Heart right ventricle (tissue), 16 donors: ENCODE measurements at places on chromosomes 3 and 15. TPM values are rescaled to one million over a fixed set of nuclear protein-coding genes. Genes with fewer than 3 reads are reported as not detected.
A peak's percentile ranks its signal among the peaks of the same experiment; 100 is the strongest.

DNA sequence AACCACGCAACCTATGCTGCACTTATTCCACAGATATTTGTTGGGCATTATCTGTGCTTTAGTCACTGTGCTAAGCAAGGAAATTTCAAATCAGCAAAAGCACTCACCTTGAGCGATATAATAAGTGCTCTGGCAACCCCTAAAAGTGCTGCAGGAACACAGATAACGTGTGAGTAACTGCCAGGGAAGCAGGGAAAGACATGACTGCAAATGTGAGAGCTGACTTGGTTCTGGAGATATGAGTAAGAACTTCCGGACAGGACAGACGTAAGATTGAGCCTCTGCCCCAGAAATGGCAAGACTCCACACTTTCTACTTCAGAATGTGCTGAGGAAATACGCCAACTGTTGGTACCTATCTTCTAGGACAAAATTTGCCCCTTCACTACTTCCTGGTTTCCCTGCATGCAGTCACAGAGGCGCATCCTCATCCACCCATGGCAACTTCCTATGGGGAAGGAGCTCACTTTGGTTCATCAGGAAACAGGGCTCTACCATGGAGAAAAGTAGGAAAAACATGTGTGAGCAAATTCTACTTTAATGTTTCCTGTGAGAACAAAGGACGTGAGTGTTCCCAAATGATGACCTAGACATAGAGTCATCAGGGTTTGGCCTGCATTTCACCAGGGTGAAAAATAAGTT lies 41.7 kb downstream of the AQP9 start:
- H3K36me3 ChIP-seq, result no peaks in the 10 kb centered on the region
- no peaks in the 10 kb centered on the region for H3K4me1 ChIP-seq
- no peaks in the 10 kb centered on the region for H3K27me3 ChIP-seq
- no peak overlapping the region for H3K4me3 ChIP-seq

DNA sequence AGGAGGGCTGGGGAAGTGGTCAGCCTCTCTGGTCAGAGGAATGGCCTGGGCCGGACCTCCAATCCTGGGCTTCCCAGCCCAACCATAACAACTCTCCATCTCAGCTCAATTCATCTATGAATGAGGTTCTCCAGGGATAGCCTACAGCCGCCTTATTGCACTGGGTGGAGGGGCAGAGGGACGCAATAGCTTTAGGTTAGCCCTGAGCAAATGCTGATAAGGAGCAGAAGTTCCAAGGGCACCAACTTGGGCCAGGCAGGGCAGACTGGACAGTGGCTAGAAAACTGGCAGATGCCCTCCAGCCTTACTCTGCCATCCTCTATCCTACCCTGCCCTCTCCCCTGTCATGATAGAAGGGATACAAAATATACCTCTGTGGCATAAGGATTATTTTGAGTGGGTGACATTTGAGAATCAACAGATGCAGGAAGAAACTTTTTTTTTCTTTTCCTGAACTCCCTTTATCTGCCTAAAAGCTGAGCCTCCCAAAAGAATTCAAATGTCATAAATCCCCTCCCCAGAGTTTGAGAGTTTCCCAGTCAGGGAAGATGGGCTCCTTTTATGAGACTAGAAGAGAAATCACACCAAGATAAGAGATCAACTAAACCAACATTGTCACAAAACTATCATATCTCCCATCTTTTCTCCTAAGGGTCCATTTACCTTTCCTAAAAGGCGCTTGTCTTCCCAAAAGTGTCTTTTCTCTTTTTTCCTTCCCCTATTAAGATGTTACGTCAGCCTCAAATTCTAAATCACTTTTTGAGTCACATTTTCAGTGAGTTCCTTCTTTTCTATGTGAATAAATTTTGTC lies 40.4 kb upstream of the C15orf39 start:
- no peak for DNase-seq
- no peak overlapping the region for H3K4me3 ChIP-seq
- H3K27ac ChIP-seq, result no peak overlapping the region

DNA sequence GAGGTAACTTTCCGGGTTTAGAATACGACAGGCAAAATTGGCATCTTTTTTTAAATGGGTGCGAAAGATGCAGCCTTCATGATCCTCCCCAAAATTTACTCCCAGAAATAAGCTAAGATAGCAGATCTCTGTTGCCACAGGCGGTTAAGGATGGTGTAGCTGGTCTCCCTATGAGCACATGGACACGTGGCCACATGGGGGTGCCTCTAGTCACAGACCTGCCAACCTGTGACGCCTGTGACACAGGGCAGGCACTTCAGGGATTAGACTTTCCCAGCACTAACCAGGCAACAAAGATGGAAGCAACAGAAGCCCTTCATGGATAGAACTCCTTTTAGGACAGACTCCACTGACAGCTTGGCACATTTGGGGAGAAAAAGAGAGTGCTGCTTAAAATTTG lies 320.3 kb downstream of the THSD4 start:
- peaks cover 9% of the 10 kb centered on the region for H3K4me1 ChIP-seq
- H3K27ac ChIP-seq, result no peak overlapping the region
- no peak overlapping the region for H3K4me3 ChIP-seq
- H3K36me3 ChIP-seq, result no peaks in the 10 kb centered on the region

GRCh38 chr3:48503401-48504050 lies 448 bp downstream of the SHISA5 start:
- peak overlapping the region; percentile 78 for H3K4me3 ChIP-seq
- no peaks in the 10 kb centered on the region for H3K36me3 ChIP-seq
- H3K27ac ChIP-seq, result peak overlapping the region; percentile 89
- peak; percentile 46 for DNase-seq

- H3K4me1 ChIP-seq, result peaks cover 8% of the 10 kb centered on the region
- no peaks in the 10 kb centered on the region for H3K27me3 ChIP-seq
- no peak overlapping the region for H3K4me3 ChIP-seq
Observed at GRCh38 chr3:122377975-122378374, 5.1 kb downstream of the MIX23 start.

DNA sequence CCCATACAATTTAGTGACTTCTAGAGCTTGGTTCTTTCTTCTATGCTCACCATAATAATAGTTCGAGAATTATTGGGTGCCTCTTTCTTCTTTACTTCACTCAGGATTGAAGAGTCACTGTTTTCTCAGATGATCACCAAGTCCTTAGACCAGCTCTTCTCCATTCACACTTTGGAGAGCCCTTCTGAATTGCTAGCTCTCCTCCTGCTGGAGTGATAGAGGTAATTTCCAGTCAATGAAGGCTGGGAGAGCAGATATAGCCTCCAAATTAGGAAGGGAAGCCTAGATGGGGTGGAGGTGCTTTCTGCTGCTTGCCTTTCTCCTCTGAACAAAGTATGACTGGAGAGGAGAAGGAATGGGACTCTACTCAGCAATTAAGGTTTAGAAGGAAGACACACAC lies 10.7 kb upstream of the BBX start:
- H3K27me3 ChIP-seq, result peaks cover 13% of the 10 kb centered on the region
- no peaks in the 10 kb centered on the region for H3K4me1 ChIP-seq
- no peak overlapping the region for H3K27ac ChIP-seq
- no peak for DNase-seq
- no peak overlapping the region for H3K4me3 ChIP-seq

GRCh38 chr3:66409771-66410754 lies 90.8 kb downstream of the LRIG1 start:
- peaks cover 87% of the 10 kb centered on the region for H3K36me3 ChIP-seq
- H3K27me3 ChIP-seq, result no peaks in the 10 kb centered on the region

- no peak overlapping the region for H3K27ac ChIP-seq
- DNase-seq, result no peak
- no peaks in the 10 kb centered on the region for H3K4me1 ChIP-seq
- H3K27me3 ChIP-seq, result peaks cover 19% of the 10 kb centered on the region
- no peak overlapping the region for H3K4me3 ChIP-seq
Observed at GRCh38 chr3:109336291-109336861, 970 bp downstream of the DPPA4 start.

DNA sequence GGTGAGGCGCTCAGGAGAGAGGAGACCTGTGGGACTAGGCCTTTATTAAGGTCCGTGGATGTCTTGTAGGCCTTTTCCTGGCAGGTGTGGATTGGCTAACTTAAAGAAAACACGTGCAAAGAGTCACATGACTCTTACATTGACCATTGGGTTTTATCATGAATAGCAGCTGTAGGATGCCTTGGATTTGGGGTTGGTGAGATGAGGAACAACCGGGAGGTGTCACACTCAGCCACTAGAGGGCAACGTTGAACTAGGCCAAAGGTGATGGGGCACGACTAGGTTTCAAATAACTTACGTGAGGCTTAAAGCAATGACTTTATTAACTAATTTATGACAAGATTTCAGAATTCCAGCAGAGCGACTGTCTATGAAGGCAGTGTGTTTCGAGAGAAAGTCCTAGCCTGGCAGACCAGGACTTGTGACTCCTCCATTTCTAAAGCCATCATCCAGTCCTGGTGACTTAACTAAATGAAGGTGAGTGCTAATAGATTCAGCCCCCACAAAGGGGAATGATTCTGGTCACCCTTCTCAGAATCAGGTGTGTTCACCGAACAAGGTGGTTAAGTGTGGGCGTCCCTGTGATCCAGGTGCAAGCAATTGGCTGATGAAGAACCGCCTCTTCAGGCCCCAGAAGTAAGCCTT lies 345.6 kb downstream of the MCTP2 start:
- no peaks in the 10 kb centered on the region for H3K36me3 ChIP-seq
- no peak overlapping the region for H3K4me3 ChIP-seq
- H3K4me1 ChIP-seq, result no peaks in the 10 kb centered on the region
- no peak for DNase-seq
- peaks cover 35% of the 10 kb centered on the region for H3K27me3 ChIP-seq

- no peak for DNase-seq
- no peaks in the 10 kb centered on the region for H3K27me3 ChIP-seq
Observed at GRCh38 chr15:70064441-70064840, 33.3 kb downstream of the TLE3 start.

EIF4E3 gene
- total RNA-seq, result 44.8 TPM

SAMMSON gene
- not detected for total RNA-seq

SEMA3F gene
- 11.9 TPM for total RNA-seq

PP2D1 gene
- not detected for total RNA-seq

GOLGA6L10 gene
- 0.62 TPM for total RNA-seq

ADAMTS9 gene
- 15.4 TPM for total RNA-seq

MORC1 gene
- not detected for total RNA-seq

SERINC4 gene
- 0.48 TPM for total RNA-seq
